ENCODE measurements at places on chromosomes 3 and 15. TPM values are rescaled to one million over a fixed set of nuclear protein-coding genes. Genes with fewer than 3 reads are reported as not detected.

IL17RB gene
- 7.3 TPM for total RNA-seq

TGM5 gene
- total RNA-seq, result not detected

CCR3 gene
- total RNA-seq, result not detected

HTR3E gene
- total RNA-seq, result not detected

CAND2 gene
- total RNA-seq, result 2.3 TPM

AGBL1 gene
- 13.5 TPM for total RNA-seq

OIP5 gene
- not detected for total RNA-seq

SUCNR1 gene
- 3.3 TPM for total RNA-seq

CLDN16 gene
- total RNA-seq, result 0.30 TPM

FES gene
- 144 TPM for total RNA-seq

PIF1 gene
- total RNA-seq, result 0.61 TPM

SPINT1 gene
- total RNA-seq, result 99.3 TPM

TM6SF1 gene
- 25.0 TPM for total RNA-seq

SAXO2 gene
- 10.6 TPM for total RNA-seq

EFCAB12 gene
- total RNA-seq, result 3.5 TPM

FSIP1 gene
- 0.61 TPM for total RNA-seq

FETUB gene
- total RNA-seq, result not detected

IL17RE gene
- total RNA-seq, result 16.1 TPM

PP2D1 gene
- not detected for total RNA-seq

SCAANT1 gene
- not detected for total RNA-seq

SEMA3G gene
- 19.5 TPM for total RNA-seq

All from upper lobe of left lung (tissue), 6 donors.